ENCODE measurements at places on chromosomes 4 and X. TPM values are rescaled to one million over a fixed set of nuclear protein-coding genes. Genes with fewer than 3 reads are reported as not detected.

Gene FGFR3
- total RNA-seq: 3.7 TPM

DNA sequence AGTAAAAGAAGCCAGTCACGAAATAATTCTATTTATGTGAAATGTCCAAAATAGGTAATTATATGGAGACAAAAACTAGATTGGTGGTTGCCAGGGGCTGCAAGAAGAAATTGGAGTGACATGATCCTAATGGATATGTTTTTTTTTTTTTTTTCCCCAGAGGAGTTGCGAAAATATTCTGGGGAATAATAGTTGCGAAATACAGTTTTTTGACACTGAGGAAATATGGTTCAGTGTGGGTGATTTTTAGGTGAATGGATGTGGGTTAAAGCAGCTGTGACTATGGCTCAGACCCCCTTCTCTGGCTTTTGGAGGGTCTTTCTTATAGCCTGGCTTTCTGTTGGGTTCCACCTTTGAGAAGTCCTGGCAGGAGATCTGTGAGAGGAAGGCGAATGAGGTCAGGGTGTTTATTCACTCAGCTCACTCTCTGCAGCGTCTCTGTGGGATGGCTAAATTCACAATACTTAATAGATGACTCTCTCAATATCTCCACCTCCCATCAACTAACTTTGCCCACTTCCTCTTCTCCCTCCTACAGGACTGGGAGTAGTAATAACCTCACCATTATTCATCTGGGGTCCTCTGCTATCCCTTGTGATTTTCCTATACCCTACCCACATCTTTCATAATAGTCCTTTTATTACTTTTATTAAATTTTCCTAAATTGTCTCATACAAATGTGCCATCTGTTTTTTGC, 15.3 kb upstream of the RAB9B start:
- H3K4me1 ChIP-seq: no peaks in the 10 kb centered on the region
- DNase-seq: no peak
- no peaks in the 10 kb centered on the region for H3K36me3 ChIP-seq
- H3K27me3 ChIP-seq: no peaks in the 10 kb centered on the region

DNA sequence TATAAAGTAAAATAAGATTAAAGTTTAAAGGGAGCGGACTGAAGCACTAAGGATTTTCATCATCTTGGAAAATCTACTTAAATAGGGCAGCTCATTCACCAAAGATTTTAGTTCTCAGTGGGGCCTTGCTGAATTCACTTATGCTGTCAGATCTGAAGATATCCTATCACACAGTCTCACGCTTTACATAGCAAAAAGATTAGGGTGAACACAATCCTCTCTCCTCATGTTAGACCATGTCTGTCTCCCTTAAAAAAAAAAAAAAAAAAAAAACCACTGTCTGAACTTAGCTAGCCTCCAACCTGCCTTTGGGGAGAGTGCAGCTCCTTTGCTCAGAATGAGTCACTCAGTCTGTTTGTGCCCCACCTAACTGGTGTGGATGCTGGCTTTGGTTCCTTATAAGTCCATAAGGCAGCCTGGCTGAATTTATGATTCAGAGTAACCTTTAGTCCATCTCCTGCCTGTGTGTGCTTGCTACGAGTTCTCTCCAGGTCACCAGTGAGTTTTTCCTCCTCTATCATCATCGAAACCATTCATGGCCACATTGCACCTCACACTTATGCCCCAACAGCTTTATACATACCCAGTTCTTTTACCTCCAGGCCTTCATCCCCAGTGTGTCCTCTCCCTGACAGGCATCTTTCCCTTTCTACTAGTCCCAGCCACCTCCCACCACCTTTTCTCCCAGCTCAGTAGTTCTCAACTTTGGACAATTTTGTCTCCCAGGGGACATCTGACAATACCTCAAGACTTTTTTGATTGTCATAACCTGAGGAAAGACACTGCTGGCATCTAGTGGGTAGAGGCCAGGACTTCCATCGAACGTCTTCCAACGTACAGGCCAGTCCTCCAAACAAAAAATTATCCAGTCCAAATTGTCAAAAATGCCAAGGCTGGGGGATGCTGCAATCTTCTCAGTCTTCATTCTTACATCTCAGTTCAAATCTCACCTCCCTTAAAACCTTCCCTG, 220.7 kb upstream of the EMCN start:
- peak; percentile 65 for DNase-seq
- H3K4me1 ChIP-seq: no peaks in the 10 kb centered on the region
- peak overlapping the region; percentile 22 for H3K27ac ChIP-seq
- no peaks in the 10 kb centered on the region for H3K27me3 ChIP-seq
- H3K36me3 ChIP-seq: no peaks in the 10 kb centered on the region

Gene TMEM271
- total RNA-seq: not detected

- no peak for DNase-seq
- no peak overlapping the region for H3K4me3 ChIP-seq
- no peaks in the 10 kb centered on the region for H3K27me3 ChIP-seq
- no peak overlapping the region for H3K27ac ChIP-seq
These were observed 265.3 kb downstream of the ZNF674 start for GRCh38 chrX:46279925-46280313.

Gene NPY2R
- total RNA-seq: not detected

DNA sequence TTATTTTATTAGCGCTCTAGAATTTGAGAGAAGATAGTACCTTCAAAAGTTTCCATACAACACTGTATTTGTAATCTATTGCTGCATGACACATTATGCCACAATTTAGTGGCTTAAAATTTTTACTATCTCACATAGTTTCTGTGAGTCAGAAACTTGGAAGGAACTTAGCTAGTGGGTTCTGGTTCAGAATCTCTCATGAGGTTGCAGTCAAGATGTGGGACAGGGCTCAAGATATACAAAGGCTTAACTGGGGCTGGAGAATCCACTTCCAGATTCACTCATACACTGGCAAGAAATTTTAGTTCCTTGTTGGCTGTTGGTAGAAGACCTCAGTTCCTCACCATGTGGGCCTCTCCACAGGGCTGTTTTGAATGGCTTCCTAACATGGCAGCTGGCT, 11.5 kb upstream of the C4orf54 start:
- no peaks in the 10 kb centered on the region for H3K36me3 ChIP-seq
- no peak for DNase-seq
- H3K27me3 ChIP-seq: no peaks in the 10 kb centered on the region
- no peak overlapping the region for H3K4me3 ChIP-seq
- H3K4me1 ChIP-seq: no peaks in the 10 kb centered on the region
- peak overlapping the region; percentile 67 for H3K27ac ChIP-seq

DNA sequence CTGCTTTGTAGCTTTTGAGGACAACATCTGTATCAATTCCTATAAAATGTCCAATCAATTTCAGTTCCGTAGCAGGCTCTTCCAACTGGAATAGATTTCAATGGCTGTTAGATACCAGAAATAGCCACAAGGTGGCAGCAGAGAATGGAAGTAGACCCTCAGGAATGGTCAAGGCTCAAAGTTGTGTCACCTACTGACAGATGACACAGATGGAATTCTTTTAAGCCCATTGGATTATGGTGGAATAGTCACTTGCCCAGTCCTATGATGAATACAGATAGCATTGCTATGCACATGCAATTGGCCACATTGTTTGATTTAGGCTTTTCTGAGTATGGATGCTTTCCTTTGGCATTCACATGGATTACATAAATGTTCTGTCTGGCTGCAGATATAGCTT, 130.4 kb upstream of the RADX start:
- no peak overlapping the region for H3K27ac ChIP-seq
- DNase-seq: no peak
- H3K4me3 ChIP-seq: no peak overlapping the region
- H3K4me1 ChIP-seq: no peaks in the 10 kb centered on the region
- H3K36me3 ChIP-seq: no peaks in the 10 kb centered on the region

GRCh38 chr4:98448908-98449307, 187.7 kb downstream of the RAP1GDS1 start:
- no peak for DNase-seq
- H3K4me3 ChIP-seq: no peak overlapping the region
- H3K36me3 ChIP-seq: no peaks in the 10 kb centered on the region
- H3K27ac ChIP-seq: no peak overlapping the region
- no peaks in the 10 kb centered on the region for H3K27me3 ChIP-seq

DNA sequence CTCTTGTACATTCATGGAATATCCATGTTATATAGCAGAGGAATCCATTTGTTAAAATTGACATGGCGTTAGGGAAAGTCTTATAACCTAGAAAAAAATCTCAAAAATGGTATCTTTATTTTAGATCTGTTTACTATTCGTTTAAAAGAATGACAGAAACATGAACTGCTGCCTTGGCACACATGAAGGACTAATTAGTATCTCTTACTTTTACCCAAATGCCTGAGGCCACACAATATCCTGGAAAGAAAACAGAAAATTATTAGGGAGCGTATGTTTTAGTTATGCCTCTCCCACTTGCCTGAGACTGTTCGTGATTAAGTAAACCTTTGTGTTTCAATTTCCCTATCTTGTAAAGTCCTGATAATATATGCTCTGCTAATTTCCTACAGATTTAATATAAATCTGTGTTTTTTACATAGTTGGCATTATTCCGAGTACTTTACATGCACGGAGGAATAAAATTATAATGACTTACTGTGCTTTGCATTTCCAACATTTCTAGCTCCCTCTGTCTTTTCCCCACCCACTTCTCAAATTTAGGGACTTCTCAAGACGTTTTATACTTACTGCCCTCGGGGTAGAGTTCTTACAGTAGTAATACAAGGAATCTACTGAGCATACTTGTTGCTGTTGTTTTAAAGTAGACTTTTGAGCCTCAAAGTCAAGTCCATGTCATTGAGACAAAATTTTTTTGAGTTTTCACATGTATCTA, 147.3 kb downstream of the VEGFC start:
- DNase-seq: no peak
- no peak overlapping the region for H3K4me3 ChIP-seq
- no peaks in the 10 kb centered on the region for H3K27me3 ChIP-seq
- no peak overlapping the region for H3K27ac ChIP-seq
- no peaks in the 10 kb centered on the region for H3K4me1 ChIP-seq

DNA sequence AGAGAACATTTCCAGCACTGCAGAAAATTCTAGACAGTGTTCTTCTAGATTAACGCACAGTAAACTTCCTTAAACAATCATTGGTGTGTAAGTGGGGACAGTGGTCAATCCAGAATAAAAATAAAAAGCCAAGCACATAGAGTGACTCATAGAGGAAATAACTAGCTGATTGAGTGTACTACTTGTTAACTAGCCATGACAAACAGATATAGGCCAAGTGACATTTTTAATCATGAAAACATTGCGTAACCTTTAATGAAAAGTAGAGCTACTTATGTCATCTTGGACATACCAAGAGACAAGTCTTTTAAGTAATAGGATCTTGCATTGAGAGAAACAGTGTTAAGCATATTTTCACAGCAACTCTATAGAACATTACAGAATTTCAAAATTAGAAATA, 233.9 kb upstream of the MAB21L2 start:
- no peak overlapping the region for H3K27ac ChIP-seq
- DNase-seq: no peak
- no peak overlapping the region for H3K4me3 ChIP-seq
- H3K36me3 ChIP-seq: no peaks in the 10 kb centered on the region

GRCh38 chrX:45714866-45715265, 514.2 kb upstream of the DIPK2B start:
- peak; percentile 10 for DNase-seq
- H3K27me3 ChIP-seq: no peaks in the 10 kb centered on the region
- no peaks in the 10 kb centered on the region for H3K36me3 ChIP-seq
- no peak overlapping the region for H3K4me3 ChIP-seq

DNA sequence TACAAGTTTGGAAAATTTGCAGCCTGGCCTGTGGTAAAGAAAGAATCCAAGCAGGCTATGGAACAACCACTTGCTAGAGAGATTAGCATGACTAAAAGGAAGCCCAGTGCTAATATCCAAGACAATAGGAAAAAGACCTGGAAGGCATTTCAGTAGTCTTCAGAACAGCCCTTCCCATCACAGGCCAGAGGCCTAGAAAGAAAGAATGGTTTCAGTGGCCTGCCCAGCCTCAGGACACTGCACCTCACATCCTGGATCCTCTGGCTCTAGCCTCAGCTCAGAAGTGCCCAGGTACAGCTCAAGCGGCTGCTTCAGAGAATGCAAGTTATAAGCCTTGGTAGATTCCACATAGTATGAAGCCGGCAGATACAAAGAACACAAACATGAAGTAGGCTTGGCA, 449.8 kb upstream of the AR start:
- H3K4me1 ChIP-seq: no peaks in the 10 kb centered on the region
- no peak for DNase-seq
- H3K36me3 ChIP-seq: no peaks in the 10 kb centered on the region
- no peaks in the 10 kb centered on the region for H3K27me3 ChIP-seq
- no peak overlapping the region for H3K4me3 ChIP-seq
- no peak overlapping the region for H3K27ac ChIP-seq

Gene SYTL4
- total RNA-seq: 2.1 TPM

- H3K4me3 ChIP-seq: no peak overlapping the region
- no peak overlapping the region for H3K27ac ChIP-seq
- no peak for DNase-seq
These were observed 256.8 kb downstream of the DHRSX start for GRCh38 chrX:2243913-2244460.

DNA sequence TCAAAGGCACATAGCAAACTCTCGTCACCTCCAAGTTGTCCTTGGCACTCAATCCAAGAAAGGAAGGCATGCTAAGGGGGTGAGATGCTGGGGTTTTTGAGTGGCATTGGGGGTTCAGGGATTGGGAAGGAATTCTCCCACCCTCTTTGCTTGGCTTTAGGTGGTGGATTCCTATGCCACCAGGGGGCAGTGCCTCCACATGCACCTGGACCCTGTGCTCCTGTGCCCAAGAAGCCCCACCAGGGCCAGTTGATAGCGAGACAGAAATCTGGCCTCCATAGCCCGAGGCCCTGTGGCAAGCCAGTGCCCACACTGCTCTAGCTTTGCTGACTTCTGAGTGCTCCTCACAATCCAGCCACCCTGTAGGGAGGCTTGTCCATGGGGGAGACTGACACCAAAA, 2.0 kb upstream of the FATE1 start:
- no peak overlapping the region for H3K4me3 ChIP-seq
- no peak overlapping the region for H3K27ac ChIP-seq
- H3K4me1 ChIP-seq: no peaks in the 10 kb centered on the region
- DNase-seq: no peak
- no peaks in the 10 kb centered on the region for H3K27me3 ChIP-seq
- H3K36me3 ChIP-seq: no peaks in the 10 kb centered on the region

Gene VGLL1
- total RNA-seq: not detected

- H3K27ac ChIP-seq: peak overlapping the region; percentile 66
- no peaks in the 10 kb centered on the region for H3K27me3 ChIP-seq
- no peak overlapping the region for H3K4me3 ChIP-seq
- no peak for DNase-seq
These were observed 517.2 kb upstream of the ADGRL3 start for GRCh38 chr4:60682901-60683300.

DNA sequence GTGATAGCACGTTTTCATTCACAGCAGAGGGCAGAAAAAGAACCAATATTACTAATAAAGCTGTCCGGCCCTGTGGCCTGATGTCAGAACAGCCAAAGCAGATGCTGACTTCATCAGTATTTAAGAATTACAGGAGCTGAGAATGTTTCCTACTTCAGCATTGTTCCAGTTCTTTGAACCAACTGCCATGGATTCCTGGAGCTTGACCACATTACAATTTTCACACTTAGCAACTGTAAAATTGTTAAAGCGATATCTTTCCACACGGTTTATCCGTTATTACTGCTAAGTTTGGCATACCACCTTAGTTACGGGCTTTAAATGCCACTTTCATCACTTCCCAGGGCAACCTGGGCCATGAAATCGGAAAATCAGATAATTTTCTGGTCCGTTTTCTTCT, 118.2 kb downstream of the EPHA5 start:
- no peaks in the 10 kb centered on the region for H3K4me1 ChIP-seq
- H3K4me3 ChIP-seq: no peak overlapping the region
- no peaks in the 10 kb centered on the region for H3K27me3 ChIP-seq
- DNase-seq: no peak

Measured in ascending aorta (tissue), 2 donors.